ENCODE measurements at places on chromosomes 12 and 14.

DNA sequence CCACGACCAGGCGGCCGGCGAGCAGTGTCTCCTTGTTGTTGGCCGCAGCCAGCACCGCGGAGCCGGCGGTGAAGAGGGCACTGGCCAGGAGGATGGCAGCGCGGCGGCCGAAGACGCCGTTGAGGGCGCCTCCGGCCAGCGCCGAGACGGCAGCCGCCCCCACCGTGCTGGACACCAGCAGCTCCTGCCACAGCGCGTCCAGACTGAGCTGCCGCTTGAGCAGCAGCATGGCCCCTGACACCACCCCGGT, 691 bp downstream of the SLC2A13 start:
- no peak for DNase-seq

DNA sequence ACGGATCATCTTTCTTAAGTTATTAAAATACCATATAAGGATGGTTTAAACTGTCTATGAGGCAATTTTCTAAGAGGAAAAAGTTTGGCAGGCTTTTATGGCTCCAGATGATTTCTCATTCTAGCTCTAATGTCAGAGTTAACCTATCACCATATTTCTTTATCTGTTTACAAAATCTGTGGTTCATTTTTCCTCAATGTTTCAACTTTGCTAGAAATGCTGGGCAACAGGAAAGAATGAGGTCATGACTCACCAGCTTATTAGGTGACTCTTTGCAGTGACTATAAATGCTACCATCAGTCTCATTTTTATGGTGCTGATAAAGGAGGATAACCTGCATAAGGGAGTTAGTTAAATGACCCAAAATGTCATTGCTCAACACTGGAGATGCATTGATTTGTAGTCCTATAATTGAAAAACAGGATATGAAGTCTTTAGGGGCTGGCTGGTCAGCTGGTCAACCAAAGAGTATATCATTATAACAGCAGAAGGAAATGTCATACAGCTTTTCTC, 45.3 kb upstream of the RAP1B start:
- DNase-seq, result no peak

- DNase-seq, result no peak
Measured at GRCh38 chr14:39592116-39592789, 160.0 kb upstream of the FBXO33 start.

DNA sequence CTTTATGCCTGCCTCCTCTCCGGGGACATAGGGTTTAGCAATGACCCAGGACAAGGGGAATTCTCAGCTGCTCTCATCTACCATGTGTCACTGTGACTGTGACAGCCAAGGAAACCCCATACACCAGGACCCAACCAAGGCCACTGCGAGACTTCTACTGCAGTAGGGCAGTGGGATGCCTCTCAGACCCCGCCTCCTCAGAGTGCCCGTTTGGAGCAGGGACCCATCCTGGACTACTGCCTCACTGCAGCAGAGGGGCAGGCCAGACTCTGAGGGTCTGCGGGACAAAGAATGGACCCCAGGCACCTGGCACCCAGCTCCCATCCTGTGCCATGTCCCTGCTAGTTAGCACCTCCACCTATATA, 71.3 kb upstream of the DDX11 start:
- no peak for DNase-seq

DNA sequence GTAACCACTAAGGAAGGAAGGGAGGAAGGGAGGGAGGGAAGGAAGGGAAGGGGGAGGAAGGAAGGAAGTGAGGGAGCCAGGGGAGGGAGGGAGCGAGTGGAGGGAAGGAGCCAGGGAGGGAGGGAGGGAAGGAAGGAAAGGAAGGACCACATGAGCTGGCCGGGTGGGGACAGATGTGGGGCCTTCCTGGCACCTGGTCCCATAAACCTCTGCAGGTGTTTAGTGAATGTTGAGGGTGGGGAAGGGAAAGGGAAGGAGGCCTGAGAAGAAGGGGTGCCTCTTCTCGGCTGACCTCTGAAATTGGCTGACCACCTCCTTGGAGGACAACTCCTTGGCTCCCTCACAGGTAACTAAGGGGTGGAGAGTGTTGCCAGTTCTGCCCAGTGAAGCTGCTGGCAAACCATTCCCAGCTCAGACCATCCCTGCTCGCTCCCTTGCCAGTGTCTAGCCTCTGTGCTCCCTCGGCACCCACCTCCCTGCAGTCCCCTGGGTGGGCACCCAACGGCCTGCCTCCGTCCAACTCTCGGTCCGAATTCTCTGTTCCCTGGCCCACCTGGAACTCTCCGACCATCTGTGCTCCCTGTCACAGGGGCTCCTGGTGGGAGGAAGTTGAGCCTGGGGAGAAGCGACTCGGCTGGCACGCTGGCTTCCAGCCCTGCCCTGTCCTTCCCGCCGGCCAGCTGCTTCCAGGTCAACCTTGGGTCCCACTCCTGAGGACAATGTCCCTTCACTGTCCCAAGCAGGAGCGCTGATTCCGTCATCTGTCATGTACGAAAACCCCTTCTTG, 12.2 kb upstream of the PPP1R13B start:
- DNase-seq, result no peak

DNA sequence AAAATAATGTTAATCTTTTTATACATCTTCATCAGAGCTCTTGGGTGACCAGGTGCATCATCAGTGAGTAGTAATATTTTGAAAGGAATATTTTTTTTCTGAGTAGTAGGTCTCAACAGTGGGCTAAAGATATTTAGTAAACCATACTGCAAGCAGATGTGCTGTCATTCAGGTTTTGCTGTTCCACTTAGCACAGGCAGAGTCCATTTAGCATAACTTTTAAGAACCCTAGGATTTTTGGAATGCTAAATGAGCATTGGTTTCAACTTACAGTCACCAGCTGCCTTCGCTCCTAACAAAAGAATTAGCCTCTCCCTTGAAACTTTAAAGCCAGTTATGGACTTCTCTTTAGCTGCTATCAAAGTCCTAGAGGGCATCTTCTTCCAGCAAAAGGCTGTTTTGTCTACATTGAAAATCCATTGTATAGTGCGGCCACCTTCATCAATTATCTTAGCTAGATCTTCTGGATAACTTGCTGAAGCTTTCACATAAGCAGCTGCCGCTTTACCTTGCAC, 24.6 kb downstream of the RIMKLB start:
- no peak for DNase-seq

DNA sequence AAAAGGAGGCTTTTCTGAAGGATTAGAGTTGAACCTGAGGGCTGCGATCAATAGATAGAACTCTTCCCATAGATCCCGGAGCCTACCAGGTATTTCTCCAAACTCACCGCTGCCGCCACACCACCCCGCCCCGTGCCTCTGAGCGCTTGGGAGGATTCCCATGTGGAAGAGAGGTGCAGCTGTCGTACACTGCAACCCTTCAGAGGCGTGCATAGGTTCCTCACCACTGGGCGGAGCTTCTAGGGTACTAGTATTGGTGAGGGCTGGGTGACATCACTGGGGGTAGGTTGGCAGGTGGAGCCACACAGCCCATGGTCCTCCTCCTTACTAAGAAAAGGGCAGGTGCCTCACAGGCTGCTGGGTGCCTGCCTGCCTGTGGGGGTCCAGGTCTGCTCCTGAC, 127.0 kb downstream of the TSPAN9 start:
- DNase-seq, result no peak

DNA sequence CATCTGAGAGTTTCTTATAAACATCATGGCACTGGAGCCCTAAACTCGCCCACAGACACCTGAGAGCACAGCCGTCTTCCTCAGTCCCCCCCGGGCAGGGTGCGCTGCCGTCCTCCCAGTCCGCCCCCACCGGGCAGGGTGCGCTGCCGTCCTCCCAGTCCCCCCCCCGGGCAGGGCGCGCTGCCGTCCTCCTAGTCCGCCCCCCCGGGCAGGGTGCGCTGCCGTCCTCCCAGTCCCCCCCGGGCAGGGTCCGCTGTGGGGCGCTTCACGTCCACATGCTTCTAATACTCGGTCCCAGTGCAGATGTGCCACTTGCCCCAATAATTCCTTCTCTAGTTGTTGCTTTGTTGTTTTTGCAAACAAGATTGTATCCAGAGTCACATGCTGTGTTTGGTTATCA, 6.9 kb upstream of the ADSS1 start:
- no peak for DNase-seq

DNA sequence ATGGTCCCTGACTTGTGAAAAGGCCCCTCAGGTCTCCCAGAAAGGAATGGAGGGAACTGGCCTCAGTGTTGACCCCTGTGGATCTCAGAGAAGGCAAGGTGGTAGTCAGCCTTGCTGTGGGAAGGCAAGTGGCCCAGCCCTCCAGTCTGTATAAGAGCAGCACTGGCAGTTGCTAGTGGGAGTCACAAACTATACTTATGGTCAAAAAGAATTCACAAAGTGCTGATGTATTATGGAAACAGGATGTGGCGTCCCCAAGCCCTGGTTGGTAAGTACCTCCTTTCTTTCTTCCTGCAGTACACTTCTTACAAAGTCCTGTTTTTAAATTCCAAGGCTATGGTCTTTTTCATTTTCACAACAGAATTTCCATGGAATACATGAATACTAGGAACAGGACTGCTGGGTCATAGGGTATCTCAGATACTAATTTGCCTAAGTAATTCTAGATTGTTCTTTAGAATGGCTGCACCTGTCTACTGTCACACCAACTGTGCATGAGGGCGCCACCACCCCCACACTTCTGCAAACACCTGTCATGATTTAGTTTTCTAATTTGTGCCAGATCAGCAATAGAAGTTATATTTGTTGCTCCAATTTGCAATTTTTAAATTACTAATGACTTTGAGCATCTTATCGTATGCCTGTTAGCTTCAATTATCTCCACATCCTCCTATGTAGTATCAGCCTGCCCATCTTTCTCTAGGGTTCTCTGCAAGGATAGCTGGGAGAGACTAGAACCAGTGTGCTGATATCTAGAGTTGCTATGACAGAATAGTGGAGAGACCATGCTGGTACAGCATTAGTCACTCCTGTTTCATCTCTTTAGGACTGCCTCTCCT, 40.7 kb upstream of the TMEM263 start:
- no peak for DNase-seq

DNA sequence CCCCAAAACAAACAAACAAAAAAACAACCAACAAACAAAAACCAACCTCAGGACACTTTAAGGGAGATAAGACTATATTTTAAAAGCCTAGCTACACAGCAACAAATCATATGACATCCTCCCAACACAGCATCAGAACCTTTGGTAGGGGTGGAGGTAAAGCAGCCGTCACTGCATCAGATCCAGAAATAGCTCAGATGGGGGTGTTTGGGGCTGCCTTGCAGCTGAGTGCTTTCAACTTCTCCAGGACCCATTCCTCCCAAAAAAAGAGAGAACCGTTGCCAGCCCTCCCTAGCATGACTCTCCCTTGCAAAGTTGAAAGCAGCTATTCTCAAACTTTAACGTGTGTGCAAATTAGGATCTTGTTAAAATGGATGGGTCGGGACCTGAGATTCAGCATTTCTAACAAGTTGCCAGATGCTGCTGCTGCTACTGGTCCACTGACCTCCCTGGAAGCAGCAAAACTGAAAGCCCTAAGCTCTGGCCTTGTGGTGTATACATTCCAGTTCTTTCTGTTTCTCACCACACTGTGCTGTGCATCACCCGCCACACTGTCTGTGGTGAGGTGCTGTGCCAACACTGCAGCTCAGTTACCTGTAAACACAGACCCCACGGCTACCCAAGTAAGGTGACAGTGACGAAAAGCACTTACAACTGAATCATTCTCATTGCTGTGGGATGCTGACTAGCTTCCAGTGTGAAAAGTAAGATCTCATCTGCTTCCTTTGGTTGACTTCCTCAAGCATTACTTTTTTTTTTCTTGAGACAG, 54.0 kb downstream of the SLC38A1 start:
- peak; percentile 78 for DNase-seq

DNA sequence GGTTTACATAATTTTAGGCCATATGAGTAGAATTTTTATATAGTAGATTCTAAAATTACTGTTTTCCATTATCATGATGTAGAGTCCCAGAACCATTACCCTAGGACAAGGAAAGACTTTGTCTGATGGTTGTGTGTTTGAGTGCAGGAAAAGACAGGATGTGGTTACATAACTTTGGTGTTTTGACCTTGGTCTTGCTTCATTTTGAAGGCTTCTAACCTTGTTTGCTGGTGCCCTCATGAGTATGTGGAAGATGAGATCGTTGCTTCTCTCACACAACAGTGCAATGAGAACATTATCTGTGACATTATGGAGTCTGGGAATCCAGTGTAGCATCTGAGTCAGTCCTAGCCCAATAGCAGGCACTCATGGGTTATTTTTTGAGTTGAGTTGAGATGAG, 106.2 kb downstream of the IGF1 start:
- DNase-seq, result no peak

- no peak for DNase-seq
Measured at GRCh38 chr14:30725763-30726162, 103.6 kb downstream of the SCFD1 start.

- no peak for DNase-seq
Measured at GRCh38 chr12:6358881-6359280, 16.5 kb downstream of the SCNN1A start.

GRCh38 chr14:74683406-74683805, 29.5 kb downstream of the AREL1 start:
- no peak for DNase-seq

DNA sequence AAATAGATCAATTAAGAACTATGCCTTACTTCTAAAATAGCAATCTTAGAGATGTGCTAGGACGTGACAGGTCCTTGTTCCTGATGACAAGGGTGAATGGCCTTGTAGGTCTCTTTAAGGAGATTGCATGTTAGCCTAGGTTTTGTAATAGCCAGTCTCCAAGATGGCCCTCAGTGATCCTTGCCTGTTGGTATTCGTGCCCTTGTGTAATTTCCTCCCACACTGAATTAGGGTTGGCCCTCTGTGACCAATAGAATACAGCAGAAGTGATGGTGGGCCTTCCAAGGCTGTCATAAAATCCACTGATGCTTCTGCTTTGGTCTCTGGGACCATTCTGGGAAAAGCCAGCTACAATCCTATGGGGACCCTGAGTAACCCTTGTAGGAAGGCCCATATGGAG, 38.2 kb upstream of the SNX6 start:
- DNase-seq, result no peak

DNA sequence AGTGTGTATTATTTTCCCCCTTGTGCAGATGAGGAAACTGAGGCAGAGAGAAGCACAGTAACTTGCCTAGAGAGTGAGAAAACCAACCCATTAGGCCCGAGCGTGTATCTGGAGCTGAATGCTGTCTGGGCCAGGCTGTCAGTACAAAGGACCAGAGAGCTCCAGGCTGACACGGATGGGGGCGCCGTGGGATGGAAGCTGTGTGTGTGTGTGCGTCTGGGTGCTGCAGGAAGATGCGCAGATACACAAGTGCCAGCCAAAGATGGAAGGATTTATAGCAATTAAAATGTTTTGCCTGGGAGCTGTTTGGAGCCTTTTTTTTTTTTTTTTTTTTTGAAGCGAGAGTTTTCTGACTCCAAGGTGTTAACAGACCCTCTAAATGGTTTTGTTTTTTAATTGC, 53.7 kb upstream of the GPATCH2L start:
- no peak for DNase-seq

DNA sequence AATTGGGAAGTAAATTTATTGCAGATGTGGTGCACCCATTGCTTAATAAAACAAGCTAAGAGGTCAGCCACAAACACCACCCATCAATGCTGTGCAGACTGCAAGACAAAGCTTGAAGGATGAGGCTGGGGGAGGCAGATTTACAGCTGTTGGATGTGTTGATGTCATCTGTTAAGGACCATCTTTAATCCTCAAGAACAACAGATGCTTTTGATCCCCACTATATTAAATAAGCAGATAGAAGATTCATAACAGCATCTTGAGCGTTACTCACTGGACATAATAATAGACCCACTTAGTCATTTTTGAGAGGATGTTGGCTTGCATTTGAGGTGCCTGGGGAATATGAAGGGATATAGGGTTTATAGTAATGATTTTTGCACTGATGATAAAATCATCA, 58.8 kb downstream of the GPR68 start:
- DNase-seq, result no peak

Data from activated CD8-positive, alpha-beta memory T cell treated with anti-CD3 and anti-CD28 coated beads for 4 hours (primary cell).